ENCODE measurements at places on chromosomes 1 and 21.

DNA sequence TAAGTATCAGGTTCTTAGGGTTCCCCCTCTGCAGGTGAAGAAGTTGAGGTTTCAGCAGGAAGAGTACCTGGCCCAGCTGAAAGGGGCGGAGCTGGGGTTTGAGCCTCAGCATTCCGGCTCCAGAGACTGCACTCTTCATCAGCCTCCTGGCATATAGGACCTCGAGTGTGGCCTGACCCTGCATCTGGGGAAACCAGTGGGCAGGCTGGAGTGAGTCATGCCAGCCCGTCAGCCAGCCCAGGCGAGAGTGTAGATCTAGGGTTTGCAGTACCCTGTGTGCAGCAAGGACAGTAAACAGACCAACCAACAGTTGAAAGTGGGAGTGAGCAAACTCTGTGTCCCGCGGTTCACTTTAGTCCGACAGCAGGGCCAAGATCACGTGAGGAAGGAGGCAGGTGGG, 14.1 kb downstream of the MFSD2A start:
- DNase-seq: no peak

- DNase-seq: no peak
Observed at GRCh38 chr1:44786841-44787426, 1.0 kb downstream of the BEST4 start.

- DNase-seq: no peak
Observed at GRCh38 chr1:229264487-229264886, 6.4 kb upstream of the RAB4A start.

GRCh38 chr1:29390491-29391361, 154.4 kb downstream of the PTPRU start:
- DNase-seq: no peak

DNA sequence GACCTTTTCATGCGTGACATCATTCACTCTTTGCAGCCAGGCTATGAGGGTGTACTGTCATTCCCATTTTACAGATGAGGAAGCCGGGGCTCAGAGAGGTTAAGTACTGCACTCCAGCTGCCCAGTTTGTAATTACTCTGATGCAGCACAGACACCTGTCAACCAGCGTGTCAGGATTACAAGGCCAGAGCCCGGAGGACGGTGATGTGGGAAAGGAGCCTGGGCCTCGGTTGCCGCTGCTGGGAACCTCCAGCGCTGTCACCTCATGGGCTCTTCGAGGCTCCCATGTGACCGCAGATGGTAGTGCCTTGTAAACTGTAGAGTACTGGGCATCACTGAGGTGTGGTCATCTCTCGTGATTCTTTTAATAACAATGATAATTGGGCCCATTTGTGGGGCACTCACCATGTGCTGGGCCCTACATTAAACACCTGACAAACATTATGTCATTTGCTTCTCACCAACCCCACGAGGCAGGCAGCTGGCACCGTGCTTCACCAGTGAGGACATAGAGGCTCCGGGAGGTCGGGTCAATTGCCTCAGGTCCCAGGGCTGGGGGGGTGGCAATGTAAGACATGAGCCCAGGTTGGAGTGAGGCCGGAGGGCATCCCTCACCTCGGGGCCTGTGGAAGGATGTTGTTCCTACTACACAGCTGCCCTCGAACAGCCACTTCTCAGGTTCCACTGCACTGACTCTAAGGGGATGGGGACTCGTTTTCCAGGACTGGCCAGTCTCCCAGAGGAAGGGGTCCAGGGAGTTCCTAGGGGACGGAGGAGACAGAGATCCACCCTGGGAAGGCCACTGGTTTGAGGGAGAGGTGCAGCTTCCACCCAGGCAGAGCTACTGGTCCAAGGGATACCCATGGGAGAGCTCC, 42.8 kb upstream of the PADI1 start:
- DNase-seq: no peak

GRCh38 chr1:239816081-239816782, 275.5 kb upstream of the FMN2 start:
- DNase-seq: peak; percentile 56

- DNase-seq: no peak
Observed at GRCh38 chr1:115539061-115539460, 102.7 kb upstream of the VANGL1 start.

DNA sequence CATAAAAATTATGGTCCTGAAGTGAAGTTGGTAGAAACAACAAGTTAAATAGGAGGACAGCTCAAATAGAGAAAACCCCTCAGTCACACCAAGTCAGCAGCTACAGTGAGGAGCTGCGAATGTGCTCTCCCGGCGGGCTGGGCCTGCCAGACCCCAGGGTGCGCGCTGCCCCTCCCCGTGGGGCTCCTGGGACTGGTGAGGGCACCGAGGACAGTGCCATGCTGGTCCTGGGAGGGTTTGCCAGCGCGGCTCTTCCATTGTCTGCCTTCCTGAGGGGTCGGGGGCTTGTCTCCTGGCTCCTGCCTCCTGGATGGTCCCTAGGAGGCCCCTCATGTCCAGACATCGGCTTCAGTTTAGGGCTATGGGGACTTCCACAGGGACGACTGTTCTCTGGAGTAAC, 121.8 kb downstream of the PCBP3 start:
- no peak for DNase-seq

DNA sequence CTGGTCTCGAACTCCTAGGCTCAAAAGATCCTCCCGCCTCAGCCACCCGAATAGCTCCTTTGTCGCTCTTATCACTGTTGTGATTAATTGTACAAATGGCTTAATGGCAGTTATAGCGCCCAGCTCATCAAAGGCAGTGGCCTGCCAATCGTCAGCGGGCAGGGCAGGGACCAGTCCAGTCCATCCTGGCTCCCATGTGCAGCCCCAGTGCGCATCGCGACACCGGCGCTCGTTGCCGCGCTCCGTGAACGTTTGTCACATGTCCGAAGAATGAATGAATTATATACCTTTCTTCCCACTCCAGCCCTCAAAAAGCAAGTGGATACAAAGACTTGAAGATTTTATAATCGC, 18.4 kb downstream of the MTX1 start:
- peak; percentile 84 for DNase-seq

DNA sequence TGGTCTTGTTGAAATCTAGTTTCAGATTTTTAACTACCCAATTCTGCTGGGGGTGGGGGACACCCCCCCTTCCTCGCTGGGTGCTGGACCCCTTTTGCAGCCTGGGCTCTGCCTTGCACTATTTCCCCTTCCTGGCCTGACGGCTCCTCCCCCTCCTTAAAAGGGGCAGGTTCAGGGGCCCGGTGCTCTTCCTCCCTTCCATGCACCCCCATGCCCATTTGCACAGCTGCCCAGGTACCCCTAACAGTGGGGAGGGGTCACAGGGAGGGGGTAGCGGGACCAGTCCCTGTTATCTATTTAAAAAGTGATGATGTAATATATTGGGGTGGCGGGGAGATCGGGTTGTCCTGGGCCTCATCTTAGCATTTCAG, 15.3 kb downstream of the ZBTB7B start:
- peak; percentile 14 for DNase-seq

DNA sequence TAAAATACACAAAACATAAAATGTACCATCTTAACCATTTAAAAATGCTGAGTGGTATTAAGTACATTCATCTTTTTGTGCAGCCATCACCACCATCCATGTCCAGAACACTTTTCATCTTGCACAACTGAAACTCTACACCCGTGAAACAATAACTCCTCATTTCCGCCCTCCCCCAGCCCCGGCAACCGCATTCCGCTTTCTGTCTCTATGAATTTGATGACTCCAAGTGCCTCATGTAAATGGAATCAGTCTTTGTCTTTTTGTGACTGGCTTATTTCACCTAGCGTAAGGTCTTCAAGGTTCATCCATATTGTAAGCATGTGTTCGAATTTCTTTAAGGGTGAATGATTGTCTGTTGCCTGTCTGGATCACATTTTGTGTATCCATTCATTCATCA, 37.2 kb downstream of the SCCPDH start:
- no peak for DNase-seq

GRCh38 chr21:31860851-31861250, 12.0 kb upstream of the HUNK start:
- no peak for DNase-seq

DNA sequence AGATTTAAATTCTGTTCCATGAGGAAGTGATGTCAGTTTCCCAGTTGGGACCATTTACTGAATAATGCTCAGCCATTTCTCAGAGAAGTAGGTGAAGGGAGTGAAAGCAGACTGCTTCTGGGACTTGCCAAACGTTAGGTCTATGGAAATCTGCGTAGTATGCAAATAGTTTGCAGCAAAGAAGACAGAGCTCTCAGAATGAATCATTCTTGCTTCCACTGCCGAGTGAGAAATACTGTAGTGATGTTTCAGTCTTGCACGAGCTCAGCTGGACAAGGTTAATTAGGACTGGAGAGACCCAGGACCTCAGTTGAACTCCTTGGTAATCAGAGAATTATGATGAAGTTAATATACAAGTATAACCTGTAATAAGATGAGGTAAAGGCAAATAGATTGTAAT, 317.7 kb upstream of the DAB1 start:
- DNase-seq: no peak

DNA sequence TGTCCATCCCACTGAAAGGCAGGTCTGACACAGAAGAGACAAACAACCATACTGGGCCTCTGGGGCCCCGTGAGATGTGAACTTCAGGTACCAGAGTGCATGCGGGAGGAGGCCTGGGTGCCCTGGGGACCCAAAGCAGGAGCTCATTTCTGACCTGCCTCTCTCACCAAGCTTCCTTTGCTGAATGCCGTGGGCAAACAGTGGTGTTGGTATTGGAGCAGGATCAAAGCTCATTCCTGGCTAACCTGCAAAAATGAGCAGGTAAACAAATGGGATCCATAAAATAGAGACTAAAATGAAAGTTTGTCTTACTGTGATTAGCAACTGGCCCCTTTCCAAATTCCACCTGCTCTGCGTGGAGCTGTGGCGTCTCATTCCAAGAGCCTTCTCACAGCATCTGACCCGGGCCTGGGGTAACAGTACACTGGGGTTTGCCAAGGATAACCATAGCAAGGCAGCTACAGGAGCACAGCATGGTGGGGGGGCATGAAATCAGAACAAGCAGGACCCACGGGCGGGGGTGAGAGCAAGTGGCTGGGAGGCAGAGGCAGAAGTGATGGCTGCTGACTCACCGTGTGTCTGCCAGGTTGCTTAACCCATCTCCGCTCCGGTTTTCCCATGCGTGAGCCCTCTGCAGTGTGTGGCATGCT, 103.6 kb downstream of the KIF26B start:
- no peak for DNase-seq

DNA sequence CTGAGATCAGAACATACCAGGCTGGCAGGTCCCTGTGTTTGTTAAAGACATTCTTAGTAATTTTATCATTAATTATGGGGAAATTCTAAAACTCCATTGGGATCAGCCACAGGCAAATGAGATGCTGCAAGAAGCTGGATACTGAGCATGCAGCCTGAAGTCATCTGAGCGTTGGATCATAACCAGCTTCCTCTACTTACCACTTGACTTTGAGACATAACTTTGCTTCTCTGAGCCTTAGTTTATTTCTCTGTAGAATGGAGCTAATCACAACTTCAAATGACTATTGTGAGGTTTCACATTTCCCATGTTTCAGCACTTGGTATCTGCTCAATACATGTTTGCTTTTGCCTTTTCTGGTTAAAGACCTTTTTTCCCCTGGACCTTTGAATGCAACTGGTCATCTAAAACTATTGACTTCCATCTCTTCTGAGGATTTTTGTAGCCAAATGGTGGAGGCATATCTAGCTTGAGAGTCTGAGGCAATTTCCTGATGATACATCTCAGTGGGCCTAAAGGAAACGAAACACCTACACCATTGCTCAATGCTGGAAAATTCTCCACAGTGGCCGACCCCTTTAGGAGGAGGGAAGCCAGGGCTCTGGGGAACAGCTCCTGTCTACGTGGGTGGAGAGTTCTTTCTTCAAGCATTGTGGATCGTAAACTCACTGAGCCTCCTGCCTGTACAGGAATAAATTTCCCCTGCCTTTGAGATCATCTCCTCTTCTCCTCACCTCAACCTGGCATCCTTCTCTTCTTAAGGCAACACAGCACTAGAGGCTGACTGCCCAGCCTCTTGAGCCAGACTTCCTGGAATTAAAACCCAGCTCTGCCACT, 109.1 kb upstream of the HOOK1 start:
- no peak for DNase-seq

DNA sequence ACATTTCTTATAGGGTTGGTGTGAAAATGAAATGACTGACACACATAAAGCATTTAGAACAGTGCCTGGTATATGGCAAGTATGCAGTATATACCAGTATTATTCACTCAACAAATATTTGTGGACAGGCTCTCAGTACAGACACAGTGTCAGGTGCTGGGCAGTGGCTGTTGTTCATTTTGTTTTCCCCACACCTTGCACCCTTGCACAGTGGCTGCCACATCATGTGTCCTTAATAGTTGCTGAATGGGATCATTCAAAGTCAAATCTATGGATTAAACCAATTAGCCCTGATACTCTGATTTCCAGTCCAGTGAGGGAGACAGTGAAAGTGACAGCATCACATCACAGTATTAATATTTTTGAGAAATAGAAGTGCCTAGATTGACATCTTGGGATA, 2.4 kb downstream of the SLAMF1 start:
- DNase-seq: no peak

DNA sequence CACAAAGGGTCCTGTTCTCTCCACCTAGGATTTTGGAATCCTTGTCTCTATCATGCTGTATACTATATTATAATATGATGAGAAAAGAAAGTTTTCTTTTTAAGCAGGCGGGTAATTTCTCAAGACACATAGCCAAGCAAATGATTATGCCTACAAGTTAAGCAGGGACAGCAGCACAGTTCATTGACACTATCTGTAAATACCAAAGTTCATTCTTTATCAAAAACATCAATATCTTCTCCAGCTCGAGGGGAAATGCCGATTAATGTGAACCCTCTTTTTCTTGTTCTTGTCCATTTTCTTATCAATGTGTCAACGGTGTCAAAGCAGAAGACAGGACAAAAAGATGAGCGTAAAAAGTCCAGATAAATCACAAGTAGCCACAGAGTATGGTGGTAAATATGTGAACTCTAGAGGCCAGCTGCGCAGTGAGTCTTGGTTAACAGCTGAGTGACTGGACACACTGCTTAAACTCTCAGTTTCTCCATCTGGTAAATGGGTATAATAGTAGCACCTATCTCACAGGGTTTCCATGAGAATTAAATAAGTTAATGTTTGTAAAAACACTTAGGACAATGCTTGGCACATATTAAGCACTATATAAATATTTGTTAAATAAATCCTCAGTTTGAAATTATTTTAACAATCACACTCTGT, 30.9 kb downstream of the LPAR3 start:
- no peak for DNase-seq

- peak; percentile 60 for DNase-seq
Observed at GRCh38 chr1:2148691-2149090, 45.9 kb downstream of the FAAP20 start.

DNA sequence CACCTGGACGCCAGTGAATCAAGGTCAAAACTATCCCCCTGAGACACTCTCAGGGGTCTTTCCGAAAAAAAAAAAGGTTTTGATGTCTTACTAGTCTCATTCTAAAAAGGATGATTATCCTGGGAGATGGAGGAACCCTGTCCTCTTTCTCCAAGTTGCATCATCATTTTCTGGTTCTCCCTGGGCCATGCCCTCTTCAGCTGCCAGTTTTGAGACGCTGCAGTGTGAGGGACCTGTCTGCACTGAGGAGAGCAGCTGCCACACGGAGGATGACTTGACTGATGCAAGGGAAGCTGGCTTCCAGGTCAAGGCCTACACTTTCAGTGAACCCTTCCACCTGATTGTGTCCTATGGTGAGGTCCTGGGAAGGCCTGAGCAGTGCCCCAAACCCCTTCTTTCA, 3.5 kb downstream of the FCRLA start:
- no peak for DNase-seq

All from hematopoietic multipotent progenitor cell treated with erythropoietin and hydrocortisone succinate and interleukin-3 and kit ligand, for 6 days (in vitro differentiated cells).